ENCODE measurements at places on chromosomes 6 and 20.

- DNase-seq, result no peak
These were observed 389.2 kb upstream of the CITED2 start for GRCh38 chr6:139763468-139764210.

DNA sequence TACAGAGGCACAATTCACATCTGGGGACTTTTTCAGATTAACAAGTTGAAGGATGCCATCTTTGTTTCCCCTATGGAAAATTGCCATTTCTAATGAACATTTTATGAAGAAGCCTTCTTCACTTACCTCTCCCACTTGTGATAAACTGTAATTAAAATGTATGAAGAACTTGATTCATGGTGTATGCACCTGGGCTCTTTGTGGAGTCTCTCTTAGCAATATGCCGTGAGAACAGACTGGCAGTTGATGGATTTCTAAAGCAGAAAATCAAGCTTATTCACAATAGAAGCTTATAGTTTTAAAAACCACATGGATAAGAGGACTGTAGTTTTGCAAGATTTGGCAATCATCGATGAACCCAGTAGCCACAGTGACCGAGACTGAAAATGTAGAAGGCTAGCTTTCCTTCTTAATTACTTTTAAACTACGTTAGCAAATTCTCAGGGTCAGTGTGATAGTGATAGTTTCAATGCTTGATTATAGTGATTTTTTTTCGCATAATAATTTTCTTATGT lies 270.6 kb downstream of the PRL start:
- no peak for DNase-seq

- peak; percentile 81 for DNase-seq
These were observed 6.7 kb upstream of the KCNK15 start for GRCh38 chr20:44738813-44739477.

DNA sequence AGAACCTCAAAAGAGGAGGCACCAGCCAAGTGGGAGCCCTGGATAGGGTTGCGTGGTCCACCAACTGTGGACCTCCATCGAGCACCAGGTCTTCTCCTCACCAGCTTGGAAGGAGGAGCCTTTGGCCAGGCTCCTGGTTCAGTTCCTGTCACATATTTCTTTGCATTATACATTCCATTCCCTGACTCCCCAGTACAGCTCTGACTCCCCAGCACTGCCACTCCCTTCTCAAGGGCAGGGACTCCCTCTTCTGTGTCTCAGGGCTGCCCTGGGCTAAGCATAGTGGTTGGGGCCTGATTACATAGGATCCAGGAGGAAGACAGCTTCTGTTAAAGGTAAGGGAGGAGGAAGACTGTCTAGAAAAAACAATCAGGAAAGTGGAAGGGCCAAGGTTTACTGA lies 91.1 kb downstream of the MRPL14 start:
- no peak for DNase-seq

GRCh38 chr6:72709431-72709830 lies 87.6 kb downstream of the KCNQ5 start:
- DNase-seq, result no peak

GRCh38 chr6:52640170-52640569 lies 30.7 kb upstream of the TMEM14A start:
- no peak for DNase-seq

DNA sequence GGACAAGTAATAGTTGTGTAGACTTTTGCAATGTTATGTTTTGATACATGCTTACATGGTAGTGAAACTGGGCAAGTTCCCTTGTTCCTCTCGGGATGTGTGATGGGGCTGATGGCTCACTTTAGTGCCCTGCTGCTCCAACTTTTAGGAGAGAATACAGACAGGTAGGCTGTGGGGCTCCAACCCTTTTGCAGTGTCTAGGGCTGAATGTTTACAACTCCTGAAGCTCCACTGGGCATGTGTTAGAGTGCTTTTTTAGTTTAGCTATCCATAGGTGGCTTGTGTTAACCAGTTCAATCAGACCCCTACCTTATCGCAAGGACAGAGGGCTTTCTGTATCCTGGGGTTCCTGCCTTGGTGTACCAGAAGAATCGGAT lies 33.8 kb downstream of the SERPINB6 start:
- no peak for DNase-seq

GRCh38 chr6:145020114-145020513 lies 715.2 kb downstream of the EPM2A start:
- no peak for DNase-seq

GRCh38 chr6:153503810-153504209 lies 372.7 kb upstream of the RGS17 start:
- no peak for DNase-seq

- DNase-seq, result no peak
These were observed 184.1 kb downstream of the SLC24A3 start for GRCh38 chr20:19396460-19397081.

DNA sequence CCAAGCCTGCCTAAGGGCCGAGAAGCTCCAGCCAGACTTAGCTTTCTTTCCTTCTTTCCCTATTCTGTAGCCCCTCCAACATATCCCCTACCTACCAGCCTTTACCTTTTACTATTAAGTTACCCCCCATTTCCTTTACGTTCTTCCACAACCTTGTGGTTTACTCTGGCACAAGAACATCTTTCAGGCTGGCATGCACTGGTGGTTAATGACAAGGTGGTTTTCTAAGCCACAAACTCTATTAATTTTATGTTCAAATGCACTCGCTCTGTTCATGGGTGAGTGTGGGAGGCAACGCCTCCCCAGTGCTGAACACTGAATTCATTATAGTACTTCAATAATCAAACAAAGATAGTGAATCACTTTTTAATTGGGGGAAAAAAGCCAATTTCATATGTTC lies 64.4 kb downstream of the TRERF1 start:
- DNase-seq, result no peak

DNA sequence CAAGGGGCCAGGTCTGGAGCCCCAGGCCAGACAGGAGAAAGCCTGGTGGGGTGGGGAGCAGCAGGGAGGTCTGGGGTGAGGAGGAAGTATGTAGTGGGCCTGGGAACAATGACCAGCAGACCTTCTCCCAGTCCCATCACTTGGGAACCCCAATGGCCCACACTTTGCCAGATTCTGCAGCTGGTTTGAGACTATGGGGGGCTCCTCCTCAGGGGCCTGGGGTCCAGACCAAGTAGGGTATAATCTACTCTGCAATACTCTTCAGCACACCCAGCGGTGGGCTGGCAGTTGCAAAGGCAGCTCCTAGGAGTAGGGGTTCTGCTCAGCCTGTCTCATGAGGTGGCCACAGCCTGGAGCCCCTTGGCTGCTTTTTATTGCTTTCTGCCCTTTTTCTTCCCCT lies 52.8 kb downstream of the NPEPL1 start:
- no peak for DNase-seq

GRCh38 chr6:44285552-44286284 lies 15.5 kb downstream of the TMEM151B start:
- DNase-seq, result no peak

DNA sequence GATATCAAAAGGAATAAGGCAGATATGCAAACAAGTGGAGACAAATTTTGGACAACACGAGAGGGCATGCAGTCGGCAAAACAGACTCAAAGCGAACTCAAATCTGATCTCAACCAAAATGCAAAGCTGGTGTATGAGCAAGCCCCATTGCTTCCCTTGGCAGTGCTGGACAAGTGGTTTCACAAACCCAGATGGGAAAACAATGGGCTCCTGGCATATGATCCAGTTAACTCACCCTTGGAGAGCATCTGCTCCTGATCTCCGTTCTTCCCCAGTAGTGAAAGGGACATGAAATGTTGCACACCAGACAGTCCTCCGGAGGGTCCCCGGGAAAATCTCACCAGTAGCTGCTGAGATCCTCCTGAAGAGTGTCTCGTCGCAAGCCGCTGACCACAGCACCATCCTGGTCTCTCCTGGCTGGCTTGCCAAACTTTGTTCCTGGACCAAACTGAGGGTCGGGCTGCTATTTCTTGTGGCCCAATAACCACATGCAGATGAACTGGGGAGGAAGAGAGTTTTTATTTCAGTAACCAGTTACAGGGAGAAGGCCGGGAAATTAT lies 84.3 kb upstream of the THBS2 start:
- DNase-seq, result no peak

- no peak for DNase-seq
These were observed 2.2 kb downstream of the NRN1 start for GRCh38 chr6:6004390-6004995.

DNA sequence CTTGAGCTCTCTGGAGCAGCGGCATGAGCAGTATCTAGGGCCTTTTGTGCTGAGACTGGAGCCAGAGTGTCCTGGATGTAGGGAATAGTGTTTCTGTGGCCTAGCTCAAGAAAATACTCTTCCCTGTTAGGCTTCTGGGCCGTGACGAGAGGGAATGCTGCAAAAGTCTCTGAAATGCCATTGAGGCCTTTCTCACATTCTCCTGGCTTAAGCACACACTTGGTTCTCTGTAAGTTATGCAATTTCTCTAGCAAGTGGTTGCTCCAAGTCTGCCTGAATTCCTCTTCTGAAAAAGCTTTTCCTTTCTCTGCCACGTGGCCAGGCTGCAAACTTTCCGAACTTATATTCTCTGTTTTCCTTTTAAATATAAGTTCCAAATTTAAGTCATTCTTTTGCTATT lies 744.4 kb downstream of the GRIK2 start:
- no peak for DNase-seq

GRCh38 chr20:49483696-49484123 lies 1.2 kb upstream of the KCNB1 start:
- DNase-seq, result no peak

DNA sequence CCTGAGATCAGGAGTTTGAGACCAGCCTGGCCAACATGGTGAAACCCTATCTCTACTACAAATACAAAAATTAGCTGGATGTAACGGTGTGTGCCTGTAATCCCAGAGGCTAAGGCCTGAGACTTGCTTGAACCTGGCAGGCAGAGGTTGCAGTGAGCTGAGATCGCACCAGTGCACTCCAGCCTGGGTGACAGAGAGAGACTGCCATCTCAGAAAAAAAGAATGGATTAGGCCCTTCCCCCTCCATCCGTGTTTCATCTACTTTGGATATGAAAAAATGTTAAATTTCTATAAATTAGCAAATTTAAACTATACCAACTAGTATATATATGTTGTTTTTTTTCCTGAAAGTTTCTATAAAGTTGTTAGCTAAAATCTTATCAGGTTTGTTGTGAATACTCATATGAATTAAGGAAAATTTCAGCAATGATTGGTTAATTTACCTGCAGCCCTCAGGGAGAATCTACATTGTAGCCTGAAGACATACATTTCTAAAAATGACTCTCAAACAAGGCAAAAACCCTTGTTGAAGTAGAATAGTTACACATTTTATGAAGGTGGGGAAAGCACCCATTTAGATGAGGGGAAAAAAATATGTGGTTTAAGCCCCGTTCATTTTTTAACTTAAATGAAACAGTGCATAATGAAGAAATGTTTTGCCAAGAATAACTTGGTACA lies 120.9 kb downstream of the TIAM2 start:
- DNase-seq, result no peak

DNA sequence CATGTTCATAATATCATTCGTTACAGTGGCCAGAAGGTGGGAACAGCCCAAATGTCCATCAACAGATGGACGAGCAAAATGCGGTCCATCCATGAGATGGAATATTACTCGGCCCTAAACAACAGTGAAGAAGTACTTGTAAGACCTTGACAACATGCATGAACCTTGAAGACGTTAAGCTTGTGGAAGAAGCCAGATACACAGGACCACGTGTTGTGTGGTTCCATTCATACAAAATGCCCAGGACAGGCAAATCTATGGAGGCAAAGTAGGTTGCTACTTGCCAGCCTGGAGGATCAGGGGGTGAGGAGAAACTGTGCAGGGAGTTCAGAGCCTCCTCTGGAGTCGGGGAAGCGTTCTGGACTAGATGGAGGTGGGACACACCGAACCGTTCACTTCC lies 207.1 kb downstream of the ERMARD start:
- no peak for DNase-seq

DNA sequence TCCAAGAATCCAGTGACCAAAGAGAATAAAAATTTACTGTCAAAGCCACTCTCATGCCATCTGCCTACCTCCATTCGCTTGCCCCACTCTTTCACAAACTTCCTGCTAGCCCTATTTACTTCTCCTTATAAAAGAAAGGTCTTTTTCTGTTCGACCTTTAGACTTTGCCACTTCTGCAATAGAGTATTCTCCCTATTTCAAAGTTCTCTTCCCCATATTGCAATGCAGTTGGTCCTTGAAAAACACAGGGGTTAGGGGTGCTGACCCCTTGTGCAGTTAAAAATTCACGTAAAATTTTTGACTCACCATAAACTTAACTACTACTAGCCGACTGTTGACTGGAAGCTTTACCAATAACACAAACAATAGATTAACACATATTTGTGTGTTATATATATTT lies 15.0 kb downstream of the CCN2 start:
- no peak for DNase-seq

- DNase-seq, result no peak
These were observed 90.5 kb downstream of the PCSK2 start for GRCh38 chr20:17317341-17317740.

- no peak for DNase-seq
These were observed 38.1 kb downstream of the STK35 start for GRCh38 chr20:2139736-2140135.

GRCh38 chr6:41733707-41734665 lies 1.4 kb downstream of the TFEB start:
- DNase-seq, result peak; percentile 77

DNA sequence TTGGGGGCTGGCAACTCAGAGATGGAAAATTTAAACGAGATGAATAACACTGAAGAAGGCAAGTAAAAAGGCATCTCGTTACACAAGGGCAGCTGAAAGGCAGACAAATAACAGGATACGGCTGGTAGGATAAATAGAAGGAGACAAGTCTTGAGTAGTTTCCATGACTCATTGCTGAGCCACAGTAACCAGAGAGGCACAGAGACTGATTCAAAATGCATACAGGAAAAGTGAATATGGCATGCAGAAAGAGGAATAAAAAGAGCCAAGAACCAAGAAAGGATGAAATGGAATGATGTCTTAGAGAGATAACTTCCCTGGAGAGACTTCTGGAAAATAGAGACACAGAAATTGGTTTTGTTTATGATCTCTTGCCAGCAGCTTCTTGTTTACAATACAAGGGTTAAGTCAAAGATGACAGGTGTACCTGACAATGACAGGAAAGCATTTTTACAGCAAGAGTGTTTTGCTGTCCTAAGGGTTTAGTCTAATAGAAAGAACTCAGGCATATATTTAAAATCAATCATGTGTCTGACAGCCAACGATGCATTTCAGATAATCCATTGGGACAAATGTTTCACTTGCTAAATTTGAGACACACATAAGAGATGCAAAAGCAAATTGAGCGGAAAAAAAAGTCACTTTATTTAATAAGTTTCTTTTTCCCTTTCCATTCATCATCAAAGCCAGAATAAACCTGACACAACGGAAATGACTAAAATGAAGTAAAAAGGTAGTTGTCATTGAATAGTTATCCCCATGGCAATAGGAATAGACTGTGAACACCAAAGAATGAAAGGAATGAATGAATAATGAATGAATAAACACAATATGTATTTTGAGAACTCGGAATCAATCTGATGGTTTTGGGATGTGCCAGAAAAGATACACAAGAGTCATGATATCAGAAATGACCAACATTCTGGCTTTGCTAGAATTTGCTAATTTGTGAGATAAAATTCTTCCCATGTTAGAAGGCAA lies 68.0 kb upstream of the KCNQ5 start:
- DNase-seq, result no peak

DNA sequence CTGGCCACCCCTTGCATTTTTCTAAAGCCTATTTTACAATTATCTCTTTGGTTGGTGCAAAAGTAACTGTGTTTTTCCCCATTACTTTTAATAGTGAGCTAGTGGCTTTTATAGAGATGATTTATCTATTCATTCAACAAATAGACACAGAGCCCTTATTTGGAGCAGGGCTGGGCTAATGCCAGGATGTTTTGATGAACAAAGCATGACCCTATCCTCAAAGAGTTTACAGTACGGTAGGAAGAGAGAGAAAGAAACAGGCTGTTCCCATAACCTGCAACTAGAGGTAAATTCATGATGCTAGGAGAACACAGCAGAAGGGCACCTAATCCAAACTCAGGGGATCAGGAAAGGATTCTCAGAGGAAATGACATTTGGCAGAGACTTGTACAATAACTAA lies 37.3 kb upstream of the UST start:
- no peak for DNase-seq

All from D721Med (cell line).